ENCODE measurements at places on chromosomes 5 and 9.

DNA sequence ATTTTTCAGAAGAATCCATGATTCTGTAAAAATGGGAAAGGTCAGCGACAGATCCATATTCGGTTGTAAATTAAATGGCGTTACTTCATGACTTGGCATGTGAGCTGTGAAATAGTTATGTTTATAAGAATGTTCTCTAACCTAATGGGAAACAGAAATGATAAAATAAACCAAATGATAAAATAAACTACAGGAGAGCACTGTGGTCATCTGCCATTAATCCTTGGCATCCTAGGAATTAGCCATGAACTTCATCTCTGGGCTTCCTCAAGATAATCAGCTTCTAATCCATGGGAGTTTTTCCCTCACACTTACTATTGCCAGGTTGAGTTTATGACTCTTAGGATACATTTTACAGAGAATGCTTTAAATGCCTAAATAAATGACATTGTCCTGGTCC, 94.6 kb upstream of the SLC30A5 start:
- no peak for DNase-seq

DNA sequence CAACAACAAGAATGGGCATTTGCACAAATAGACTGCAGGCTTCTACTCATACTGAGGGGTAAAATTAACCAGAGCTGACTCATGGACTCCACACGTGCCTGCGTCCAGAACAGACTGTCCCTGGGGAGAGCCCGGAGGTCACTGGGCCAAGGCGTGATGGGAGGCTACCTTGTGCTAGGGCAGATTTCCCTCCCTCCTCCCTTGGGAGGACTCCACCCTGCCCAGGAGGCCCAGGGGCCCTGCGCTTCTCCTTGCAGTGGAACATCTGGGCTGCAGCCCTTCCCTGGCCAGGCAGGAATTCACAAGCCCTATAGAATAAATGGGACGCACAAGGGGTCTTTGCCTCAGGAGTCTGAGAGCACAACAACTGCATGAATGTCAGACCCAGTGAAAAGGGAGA, 35.6 kb downstream of the IRX2 start:
- no peak for DNase-seq

GRCh38 chr5:6201631-6202030, 176.7 kb downstream of the MED10 start:
- no peak for DNase-seq

DNA sequence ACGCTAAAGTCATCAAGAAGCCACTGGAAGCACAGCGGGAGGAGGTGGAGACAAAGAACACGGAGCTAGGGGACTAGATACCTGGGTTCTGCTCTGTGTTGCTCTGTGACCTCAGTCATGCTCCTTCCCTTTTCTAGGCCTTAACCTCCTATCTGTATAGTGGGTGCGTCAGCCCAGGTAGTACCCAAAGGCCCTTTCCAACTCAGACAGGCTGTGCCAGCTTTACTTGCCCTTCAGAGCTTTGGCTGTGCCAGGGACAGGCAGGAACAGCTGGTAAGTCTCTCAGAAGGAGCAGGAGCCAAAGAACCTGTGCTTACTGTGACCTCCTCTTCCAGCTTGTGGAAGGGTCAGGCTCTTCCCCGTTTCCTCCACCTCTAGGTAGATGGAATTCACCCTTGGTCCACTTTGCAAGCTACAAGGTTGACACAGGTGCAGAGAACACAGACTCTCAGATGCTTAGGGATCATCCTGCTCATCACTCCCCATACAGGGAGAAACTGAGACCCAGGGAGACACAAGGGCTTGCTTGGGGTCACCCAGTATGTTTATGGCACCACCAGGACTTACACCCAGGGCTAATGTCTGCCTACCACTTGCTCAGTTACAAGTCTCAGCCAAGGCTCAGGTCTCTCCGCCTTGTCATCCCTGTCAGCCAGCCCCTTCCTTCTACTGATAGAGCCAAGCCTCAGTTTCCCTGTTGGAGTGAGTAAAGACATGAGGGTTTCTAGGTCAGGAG, 1.7 kb downstream of the CCDC69 start:
- DNase-seq, result no peak

- DNase-seq, result no peak
Measured at GRCh38 chr5:39623291-39623865, 198.6 kb upstream of the DAB2 start.

DNA sequence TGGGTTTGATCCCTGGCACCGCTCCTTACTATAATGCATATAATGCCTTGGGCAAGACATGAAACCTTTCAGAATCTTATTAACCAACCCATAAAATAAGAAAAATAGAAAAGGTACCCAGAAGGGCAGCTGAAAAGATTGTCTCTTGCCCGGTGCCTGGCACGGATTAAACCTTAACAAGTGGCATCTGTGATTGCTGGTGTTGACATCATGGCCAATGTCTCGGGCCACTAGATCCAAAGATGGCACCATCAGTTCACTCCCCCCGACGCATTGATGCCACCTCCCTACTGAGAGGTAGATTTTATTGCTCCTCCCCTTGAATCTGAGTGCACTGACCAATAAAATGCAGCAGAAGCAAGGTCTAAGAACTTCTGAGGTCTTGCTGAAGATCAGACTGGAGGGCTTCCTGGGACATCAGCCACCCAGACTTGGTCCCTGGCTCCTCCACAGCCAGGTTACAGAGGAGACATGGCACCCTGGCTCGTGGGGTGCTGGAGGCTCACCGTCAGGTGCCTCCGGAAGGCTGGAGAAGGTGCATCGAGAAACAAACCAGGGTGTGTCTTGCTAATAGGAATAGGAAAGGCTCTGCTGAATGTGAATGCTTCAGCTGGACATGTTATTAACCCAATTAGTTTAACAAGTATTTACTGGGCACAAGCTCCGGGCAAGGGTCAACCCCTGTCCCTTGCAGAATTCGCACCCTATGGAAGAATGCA, 80.0 kb upstream of the COL5A1 start:
- DNase-seq, result no peak

DNA sequence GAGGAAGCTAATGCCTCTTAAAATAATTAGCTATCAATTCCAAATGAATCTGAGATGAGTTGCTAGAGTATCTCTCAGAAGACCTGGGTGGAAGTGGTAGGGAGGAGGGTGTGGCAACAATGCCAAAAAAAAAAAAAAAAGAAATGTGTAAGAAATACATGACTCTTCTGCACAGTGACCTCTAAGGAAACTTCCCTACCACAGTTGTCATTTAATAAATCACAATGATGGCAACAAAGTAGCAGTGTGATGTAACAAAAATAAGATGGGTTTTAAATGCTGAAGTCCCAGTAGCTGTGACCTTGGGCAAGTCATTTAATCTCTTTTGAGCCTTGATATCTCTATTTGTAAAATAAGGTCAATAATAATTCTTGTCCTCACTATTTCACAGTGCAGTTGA, 7.2 kb downstream of the FOXD1 start:
- no peak for DNase-seq

DNA sequence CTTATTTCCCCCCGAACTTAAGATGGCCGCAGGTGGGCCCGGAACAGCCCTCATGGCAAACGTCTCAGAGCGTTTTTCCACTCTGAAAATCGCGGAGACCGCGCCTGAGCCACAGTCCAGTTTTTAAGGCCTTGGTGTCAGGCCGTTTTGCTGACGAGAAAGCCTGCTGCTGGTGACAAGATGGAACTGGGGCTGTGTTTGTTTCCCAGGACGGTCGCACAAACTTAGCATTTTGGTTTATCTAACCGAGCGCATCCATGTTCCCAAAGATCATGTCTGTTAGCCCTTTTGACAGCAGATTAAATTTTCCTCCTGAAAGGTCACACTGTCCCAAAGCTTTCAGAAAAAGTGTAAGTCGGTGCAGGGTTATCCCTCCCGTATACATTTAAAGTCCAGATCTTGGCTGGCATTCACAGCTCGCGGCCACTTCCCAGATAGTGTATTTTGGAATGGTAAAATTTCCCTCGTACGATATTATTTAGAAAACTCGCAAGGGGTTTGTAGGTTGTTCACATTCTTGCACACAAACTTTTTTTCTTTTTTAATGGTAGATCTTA, 812 bp downstream of the SREK1 start:
- DNase-seq, result no peak

DNA sequence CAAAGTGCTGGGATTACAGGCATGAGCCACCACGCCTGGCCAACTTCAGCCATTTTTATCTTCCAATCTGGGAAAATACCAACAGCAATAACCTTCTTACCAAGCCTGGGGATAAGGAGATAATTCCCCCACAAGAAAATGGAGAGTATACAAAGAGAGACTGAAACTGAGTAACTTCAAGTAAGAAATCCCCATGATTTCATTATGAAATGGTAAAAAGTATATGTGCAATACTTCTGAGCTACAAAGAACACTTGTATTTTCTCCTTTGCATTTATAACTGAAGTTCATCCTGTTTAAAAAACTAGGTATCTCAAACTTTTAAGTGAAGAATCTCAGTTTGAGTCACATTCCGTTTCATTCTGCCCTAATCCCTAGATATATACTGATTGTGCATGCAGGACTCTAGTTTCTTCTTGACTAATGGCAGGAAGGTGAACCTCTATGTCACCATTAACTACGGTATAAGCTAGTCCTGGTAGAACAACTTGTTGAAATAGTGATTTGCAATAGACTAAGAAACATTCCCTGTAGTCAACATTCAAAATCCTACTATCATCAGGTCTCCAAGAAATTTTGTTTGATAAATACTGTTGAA, 2071.4 kb downstream of the MAT2B start:
- no peak for DNase-seq

GRCh38 chr5:172943906-172944305, 15.3 kb upstream of the RPL26L1 start:
- no peak for DNase-seq

- no peak for DNase-seq
Measured at GRCh38 chr9:71487061-71487460, 281.3 kb downstream of the CEMIP2 start.

- no peak for DNase-seq
Measured at GRCh38 chr9:126423142-126423915, 96.7 kb downstream of the MVB12B start.

DNA sequence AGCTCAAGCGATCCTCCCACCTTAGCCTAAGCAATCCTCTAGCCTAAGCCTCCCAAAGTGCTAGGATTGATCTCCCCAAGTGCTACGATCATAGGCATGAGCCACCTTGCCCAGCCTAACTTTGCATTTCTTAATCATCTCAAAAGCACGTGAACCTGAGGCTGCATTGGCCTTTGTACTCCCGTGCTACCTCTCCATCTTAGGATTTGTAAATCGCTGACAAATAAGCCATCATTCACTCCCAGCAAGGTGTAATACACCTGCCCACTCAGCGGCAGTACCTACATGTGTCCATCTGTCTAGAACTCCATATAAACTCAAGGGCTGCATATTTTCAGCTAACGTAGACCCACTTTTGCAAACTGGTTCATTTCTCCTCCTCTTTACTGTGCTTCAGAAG, 2.8 kb downstream of the ANKH start:
- DNase-seq, result no peak

- DNase-seq, result no peak
Measured at GRCh38 chr5:15421921-15422412, 78.0 kb upstream of the FBXL7 start.

- no peak for DNase-seq
Measured at GRCh38 chr9:69326261-69326660, 1.2 kb downstream of the ENTREP1 start.

DNA sequence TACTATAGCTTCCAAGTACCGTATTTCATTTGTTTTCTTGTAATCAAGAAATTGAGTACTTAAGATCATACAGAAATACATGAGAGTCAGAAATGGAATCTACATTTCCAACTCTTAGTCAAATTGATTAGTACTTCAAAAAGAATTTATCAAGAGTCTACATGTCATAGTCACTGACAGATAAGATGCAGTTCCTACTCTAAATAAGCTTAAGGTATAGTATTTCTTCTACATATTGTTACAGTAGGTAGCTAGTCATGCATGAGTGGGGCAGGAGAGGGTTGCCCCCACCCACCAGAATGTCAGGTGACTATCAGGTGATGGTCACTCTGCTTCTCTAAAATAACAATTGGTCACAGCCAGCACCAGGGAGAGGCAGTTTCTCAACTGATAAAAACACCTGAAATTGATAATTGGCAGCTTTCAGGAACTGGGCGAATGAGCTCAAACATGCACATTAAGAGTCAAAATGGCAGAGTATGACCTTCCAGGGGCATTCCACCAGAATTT, 2.9 kb downstream of the BAAT start:
- DNase-seq, result no peak

DNA sequence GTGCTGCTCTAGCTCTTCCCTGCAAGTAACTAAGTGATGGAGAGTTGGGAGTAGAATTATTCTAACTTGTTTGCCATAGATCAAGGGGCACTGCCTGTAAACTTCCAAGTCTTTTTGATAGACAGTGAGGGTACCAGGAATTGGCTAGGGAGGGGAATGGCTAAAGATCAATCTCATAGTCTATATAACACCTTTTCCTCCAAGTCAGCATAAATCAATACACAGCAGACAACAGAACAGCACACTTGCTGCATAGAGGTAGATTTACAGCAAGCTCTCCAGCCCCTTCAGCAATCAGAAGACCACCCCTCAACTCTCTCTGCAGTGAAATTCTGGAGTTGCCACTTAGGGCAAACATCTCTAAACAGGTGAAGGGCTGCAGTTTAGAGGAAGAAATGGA, 643.5 kb upstream of the KLF4 start:
- DNase-seq, result no peak

DNA sequence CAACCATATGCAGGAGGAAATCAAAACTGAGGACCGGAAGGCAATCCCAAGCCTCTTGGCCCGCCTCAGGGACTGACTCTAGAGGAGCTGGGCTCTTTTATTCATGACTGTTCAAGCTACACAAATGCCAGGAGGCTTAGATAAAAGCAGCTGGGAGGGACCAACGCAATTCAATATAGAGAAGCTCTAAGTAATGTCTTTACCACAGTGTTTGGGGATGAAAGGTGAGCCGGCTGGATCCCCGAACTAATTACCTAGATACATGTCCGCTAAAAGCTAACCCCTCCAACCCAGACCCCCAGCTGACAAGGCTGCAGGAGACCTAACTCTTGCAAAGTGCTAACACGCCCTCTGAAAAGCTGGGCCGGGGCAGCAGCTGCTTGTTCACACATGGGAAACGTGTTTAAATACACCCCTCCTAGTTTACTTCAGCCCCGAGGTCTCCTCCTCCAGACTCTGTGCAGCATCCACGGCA, 67.5 kb downstream of the TLE1 start:
- no peak for DNase-seq

- DNase-seq, result no peak
Measured at GRCh38 chr5:131630963-131631350, 4.1 kb downstream of the RAPGEF6 start.

- no peak for DNase-seq
Measured at GRCh38 chr5:66645039-66645438, 48.8 kb downstream of the MAST4 start.

DNA sequence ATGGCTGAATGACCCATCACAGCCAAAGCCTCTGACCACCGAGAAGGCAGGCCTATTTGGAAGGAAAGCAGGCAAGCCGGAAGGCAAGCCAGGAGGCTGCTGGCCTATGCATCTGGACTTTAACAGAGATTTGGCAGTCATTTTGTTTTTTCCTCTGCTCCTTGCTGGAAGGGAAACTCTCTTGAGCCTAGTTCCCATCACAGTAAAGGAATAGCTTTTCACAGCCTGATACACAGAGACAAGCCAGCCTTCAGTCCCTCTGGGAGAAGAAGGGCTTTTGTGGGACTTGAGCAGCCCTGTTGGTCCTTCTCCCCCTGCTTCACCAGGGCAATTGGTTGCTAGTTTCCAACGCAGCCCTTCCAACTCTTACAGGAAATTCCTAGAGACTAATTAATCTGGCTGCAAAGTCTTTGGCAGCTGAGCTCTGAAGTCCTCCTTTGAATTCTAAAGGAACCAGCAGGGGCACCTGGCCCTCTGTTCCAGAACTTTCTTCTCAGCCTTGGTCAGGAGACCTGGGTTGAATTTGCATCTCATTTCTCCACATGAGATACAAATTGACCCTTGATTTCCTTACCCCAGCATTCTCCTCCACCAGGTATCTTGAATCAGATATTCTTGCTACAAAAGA, 157.3 kb upstream of the EPB41L4A start:
- no peak for DNase-seq

Data from activated T-helper 1 cell treated with Interleukin-2 at 50 U/mL for 16 hours (primary cell).